Dorsolateral prefrontal cortex (tissue), 122 donors: ENCODE measurements at places on chromosomes 11 and 22. TPM values are rescaled to one million over a fixed set of nuclear protein-coding genes. Genes with fewer than 3 reads are reported as not detected.

Gene KCNC1
- total RNA-seq: 105 TPM

Gene BANF1
- 134 TPM for total RNA-seq

Gene CRACR2B
- total RNA-seq: 3.1 TPM

Gene OR5P2
- total RNA-seq: not detected

Gene KCTD21
- total RNA-seq: 16.1 TPM

Gene C22orf31
- total RNA-seq: 0.92 TPM

Gene F2
- not detected for total RNA-seq

Gene TMEM25
- total RNA-seq: 63.6 TPM

Gene MS4A14
- total RNA-seq: 0.78 TPM
